ENCODE measurements at places on chromosomes 5 and 9.

- no peak for DNase-seq
These were observed 8.3 kb downstream of the CDK5RAP2 start for GRCh38 chr9:120571443-120572257.

- DNase-seq, result no peak
These were observed 227.3 kb downstream of the MLLT3 start for GRCh38 chr9:20394969-20395368.

GRCh38 chr9:105958587-105958986 is 264.2 kb downstream of the TMEM38B start:
- DNase-seq, result no peak

GRCh38 chr9:111597852-111598732 is 1.4 kb downstream of the PTGR1 start:
- DNase-seq, result peak; percentile 63

DNA sequence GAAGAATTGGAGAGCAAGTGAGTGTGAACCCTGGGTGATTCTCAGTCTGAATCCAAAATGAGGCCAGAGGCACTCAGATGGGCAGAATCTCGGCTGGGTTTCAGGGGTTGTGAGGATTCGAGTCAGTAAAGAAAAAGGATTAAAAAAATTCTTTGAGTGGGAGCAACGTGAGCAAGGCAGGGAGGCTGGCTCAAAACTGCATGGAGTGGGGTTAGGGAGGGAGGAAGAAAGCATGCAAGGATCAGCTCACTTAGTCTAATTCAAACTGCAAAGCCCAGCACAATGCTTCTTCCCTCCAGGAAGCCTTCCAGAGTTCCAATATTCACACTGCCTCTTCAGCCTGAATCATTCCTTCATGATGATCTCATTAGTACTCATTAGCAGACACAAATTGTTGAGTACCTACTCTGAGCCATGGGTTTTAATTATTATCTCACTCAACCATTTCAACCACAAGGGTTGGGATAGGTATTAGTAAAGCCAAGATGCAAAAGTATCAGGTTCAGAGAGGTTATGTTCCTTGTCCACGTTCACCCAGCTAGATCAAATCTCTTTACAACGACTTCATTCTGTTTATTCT is 95.8 kb downstream of the BRINP1 start:
- no peak for DNase-seq

DNA sequence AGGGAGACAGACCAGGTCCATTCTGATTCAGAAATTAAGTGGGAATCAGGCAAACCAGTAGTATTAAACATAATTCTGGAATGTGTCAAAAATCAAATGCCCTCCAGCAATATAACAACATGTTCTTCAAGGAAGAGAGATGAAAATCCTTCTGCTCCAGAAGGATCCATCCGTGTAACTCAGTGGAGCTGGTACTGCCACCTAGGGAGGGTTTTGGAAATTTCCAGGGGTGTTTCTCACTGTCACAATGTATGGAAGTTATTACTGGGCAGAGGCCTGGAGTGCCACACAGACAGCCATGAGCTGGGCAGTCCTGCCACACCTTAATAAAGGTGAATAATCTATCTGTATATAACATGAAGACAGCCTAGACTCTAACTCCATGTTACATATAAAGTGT is 87.5 kb downstream of the TTLL11 start:
- DNase-seq, result no peak

GRCh38 chr5:135377751-135378680 is 21.0 kb downstream of the MACROH2A1 start:
- DNase-seq, result no peak

DNA sequence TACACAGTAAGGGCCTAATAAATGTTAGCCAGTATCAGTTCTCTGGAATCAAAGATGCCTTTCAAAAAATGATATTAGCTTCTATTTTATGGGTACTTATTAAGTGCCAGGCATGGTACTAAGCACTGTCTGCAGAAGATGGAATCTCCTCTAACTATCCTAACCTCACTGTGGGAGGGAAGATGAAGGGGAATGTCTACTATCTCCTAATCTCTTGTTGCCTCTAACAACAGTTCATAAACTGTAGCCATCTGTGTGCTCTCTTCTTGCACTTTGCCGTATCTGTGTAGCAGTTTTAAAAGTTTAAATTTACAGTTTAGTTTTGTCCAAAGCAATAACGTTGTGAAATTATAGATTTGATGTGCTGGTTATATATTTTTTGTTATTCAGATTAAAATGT is 99.6 kb upstream of the CCDC112 start:
- no peak for DNase-seq

DNA sequence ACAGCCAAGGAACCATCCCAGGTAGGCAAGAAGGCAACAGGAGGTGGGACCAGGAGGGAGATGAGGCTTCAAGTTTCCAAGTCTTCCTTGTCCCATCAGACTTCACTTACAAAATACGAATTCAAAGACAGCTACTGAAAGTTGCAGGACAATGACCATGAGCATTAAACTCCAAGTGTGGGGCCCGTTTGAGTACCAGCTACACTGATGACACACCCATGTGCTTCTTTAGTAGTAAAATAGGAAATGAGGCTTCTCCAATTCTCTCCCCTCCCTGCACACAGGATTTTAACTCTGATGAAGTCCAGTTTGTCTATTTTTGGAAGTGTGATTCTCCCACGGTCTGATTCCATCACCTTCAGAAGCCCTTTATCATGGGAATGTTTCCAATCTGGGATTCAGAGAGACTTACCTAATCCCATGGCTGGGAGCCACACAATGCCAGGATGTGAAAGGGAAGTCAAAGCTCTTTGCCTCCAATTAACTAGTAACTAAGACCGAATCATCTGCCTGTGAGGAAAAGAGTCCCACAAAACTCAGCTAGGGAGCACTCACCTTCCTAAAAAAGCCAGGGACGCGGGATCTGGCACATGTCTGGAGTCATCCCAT is 222.8 kb upstream of the MSX2 start:
- no peak for DNase-seq

DNA sequence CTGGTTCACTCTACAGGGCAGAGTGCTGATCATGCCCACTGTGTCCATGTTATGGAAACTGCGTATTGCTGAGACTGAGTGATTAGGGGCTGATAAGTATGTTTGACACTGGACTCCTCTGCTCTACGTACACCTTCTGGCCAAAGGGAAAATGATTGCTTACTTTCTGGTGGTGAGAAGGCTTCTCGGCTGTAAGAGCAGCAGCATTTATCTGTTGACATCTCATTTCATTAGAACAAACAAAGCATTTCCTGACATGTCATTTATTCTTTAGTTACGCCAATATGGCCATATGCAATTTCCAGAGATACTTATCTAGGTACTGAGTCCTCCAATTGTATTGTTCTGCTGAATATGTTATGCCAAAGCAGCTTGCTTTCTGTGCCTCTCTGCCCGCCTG is 5.6 kb downstream of the FAXDC2 start:
- no peak for DNase-seq

GRCh38 chr9:86807367-86807976 is 139.8 kb downstream of the GAS1 start:
- no peak for DNase-seq

DNA sequence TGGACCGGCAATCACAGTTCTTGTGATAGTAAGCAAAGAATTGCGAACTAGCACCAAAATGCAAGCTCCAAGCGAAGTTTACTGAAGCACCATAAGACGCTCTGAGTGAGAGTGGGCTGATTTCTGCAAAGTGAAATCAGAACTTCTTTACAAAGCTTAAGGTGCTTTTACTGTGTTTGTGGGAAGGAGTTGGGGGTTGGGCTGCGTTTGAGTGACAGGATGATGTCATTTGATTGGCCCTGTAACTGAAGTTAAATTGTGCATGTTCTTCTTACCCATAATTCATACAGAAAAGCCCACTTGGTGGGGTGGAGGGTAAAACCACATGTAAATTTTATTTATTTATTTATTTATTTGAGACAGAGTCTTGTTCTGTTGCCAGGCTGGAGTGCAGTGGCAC is 970.6 kb upstream of the CDH18 start:
- DNase-seq, result no peak

- DNase-seq, result no peak
These were observed 68.0 kb upstream of the FTMT start for GRCh38 chr5:121783700-121784099.

- DNase-seq, result peak; percentile 23
These were observed 65.8 kb downstream of the MTX3 start for GRCh38 chr5:79924936-79925893.

DNA sequence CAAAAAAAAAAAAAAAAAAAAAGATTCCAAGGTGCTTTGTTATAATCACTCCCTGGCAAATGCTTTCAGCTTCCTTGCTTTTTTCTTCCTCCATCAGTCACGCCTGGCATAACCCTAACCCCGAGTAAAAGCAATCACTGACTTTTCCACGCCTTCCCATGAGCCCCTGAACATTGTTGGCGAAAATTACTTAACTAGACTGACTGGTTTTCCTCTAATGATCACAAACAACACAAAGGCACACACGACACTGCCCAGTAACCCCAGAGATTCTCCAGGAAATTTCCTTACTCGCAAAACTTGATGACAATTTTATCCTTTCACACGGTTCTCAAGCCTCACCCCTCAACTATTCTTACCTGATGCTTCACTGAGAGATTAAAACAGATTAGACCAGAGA is 11.4 kb upstream of the PTGR1 start:
- DNase-seq, result no peak

DNA sequence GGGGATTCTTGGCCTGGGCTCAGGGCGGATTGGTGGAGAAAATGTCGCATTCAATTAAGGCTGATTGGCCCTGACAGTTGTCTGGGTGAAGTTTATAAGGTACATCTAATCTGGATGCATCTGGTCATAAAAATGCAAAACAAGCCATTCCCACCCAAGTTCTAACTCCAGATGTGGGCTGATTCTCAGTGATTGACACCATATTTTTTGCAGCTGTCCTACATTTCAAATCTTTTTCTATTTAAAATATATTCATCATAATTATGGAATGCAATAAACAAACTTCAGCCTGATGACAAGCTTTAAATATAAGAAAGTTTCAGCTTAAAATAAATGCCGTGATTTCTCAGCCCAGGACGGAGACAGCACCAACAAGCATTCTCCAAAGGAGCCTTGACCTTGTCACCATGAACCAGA is 146.4 kb upstream of the SMIM23 start:
- DNase-seq, result no peak

- DNase-seq, result no peak
These were observed 55.9 kb upstream of the PITX1 start for GRCh38 chr5:135089912-135090311.

DNA sequence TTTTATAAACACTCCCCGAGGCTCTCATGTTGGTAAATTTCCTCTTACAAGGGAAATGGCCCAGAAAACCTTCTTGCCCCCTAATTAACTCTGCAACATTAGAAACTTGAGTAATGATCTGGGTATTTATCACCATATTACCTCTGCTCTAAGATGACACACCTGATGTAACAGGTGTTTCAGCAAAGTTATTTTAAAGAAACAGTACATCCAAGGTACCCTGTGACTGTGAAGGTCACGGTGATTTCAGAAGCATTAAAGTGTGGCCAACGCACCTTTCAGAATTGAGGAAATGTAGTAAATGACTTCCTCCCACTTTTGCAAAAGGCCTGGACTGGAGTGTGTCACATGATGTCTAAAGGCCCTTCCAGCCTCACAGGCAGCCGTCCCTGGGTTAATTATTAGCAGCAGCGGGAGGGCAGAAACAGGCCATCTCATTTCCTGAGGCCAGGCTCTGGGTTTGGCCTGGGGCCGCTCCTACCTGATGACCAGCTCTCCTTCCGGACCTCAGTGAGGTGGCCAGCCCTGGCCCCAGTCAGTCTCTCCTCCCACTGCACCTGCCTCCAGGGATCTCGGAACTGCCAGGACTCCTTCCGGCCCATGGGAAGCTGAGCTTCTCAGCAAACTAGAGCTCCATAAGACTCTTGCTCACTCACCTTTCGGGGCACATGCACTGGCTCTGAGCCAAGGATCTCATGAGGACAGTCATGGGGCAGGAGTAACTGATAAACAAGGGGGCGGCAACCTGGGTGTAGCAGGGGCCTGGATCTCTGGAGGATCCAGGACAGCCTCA is 20.7 kb downstream of the PTPN3 start:
- DNase-seq, result no peak

DNA sequence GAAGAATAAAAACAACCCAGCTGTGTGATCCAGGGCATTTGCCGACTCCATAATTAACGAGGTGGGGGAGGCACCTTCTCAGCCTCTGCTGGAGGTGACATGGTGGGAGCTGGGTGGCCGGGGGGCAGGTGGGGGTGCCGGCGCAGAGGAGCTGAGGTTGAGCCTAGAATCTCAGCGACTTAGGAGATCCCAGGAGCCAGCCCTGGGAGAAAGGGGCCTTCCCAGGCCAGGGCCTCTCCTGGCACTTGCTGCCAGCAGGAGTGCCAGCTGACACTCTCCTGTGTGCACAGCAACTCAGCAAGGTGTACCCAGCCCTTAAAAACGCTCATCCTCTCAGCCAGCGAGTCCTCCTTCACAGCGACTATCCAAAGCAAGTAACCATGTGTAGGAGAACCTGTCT is 62.8 kb upstream of the FCN1 start:
- DNase-seq, result no peak

- DNase-seq, result no peak
These were observed 57.0 kb upstream of the GABRA1 start for GRCh38 chr5:161790926-161791325.

- no peak for DNase-seq
These were observed 590.3 kb upstream of the C9orf72 start for GRCh38 chr9:28163619-28164018.

DNA sequence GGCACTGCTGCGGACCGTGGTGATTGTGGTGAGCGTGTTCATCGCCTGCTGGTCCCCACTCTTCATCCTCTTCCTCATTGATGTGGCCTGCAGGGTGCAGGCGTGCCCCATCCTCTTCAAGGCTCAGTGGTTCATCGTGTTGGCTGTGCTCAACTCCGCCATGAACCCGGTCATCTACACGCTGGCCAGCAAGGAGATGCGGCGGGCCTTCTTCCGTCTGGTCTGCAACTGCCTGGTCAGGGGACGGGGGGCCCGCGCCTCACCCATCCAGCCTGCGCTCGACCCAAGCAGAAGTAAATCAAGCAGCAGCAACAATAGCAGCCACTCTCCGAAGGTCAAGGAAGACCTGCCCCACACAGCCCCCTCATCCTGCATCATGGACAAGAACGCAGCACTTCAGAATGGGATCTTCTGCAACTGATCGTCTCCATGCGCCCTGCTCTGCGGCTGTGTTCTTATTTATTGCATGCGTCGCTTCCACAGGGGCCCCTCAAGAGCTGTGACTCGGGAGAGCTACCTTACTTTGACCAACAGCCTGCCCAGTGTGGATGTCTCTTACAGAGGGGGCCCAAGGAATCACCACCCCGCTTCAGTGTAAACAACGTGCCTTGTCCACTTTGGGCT is 10.8 kb downstream of the S1PR3 start:
- DNase-seq, result no peak

DNA sequence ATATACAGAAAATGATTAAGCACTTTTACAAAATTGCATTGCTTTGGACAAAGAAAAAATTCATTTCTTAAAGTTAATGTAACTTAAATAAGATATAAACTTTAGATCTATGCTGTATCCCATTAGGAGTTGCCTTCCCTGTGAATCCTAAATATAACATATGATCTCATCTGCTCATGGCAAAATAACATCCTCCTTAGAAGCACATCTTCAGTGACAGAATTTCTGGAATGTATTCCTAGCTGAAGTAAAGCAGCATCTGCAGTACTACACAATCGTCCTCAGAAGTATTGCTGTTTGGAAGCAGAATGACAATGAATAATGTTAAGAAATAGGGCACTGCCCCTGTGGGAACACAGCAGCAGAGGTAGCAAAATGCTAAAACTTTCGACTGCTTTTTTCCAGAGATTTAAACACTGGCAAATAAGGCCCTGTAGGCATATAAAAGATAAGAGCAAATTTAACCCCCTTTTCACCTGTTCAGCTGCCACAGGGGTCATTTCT is 571.0 kb downstream of the PTPRD start:
- no peak for DNase-seq

- DNase-seq, result no peak
These were observed 20.0 kb upstream of the NPM1 start for GRCh38 chr5:171367424-171368370.
